ENCODE measurements at places on chromosomes 5 and 9.

DNA sequence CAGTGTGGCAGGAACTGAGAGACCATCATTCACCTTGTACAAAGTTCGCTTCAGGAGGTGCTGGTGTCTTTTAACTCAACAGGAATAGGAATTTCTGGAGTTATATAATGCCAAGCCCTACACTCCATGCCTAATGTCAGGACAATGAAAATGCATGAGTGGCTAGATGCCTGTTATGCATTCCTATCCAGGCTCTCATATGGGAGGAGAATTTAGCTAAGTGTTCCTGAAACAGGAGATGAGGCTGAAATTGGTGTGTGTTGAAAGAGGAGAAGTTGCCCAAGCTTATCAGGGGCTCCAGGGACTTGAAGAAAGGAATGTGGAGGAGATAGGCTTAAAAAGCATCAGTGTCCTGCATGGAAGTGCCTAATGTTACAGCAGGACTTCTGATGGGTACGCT, 26.8 kb upstream of the PRUNE2 start:
- no peak for DNase-seq

- DNase-seq: no peak
Observed at GRCh38 chr9:127356906-127357305, 40.1 kb upstream of the SLC2A8 start.

GRCh38 chr5:80343067-80343466, 23.3 kb downstream of the SPZ1 start:
- DNase-seq: no peak

- no peak for DNase-seq
Observed at GRCh38 chr5:91106842-91107511, 276.1 kb downstream of the ARRDC3 start.

GRCh38 chr5:179906294-179906794, 1.4 kb downstream of the TBC1D9B start:
- no peak for DNase-seq

- DNase-seq: no peak
Observed at GRCh38 chr5:1255081-1255561, 29.9 kb downstream of the SLC6A18 start.

All from amygdala (tissue), 56 donors.